ENCODE measurements at places on chromosomes 11 and 22.

DNA sequence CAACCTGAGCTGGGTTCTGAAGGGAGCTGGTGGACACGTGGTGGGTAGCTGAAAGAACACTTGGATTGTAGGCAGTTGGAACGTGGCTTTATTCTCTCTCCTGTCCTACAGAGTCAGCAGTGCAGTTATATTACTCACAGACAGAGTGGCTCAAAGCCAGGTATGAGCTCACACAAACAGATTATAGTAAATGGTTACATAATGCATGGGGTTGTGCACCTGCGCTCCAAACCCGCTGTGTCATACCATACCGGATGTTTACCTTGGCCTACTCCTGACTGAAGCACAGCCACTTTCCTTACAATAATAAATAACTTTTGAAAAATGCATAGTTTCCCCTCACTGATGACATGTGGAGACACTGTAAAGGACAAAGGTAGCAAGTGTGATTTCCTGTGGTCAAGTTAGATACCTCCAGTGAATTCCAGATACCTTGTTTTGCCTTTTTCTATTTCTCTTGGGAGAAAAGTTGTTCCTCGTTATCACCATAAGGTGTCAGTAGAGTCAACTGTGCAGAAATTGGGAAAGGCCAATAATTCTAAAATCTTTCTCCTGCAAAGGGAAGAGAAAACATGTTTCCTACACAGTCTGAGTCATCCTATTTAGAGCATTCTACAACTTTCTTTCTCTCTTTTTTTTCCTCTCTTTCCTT lies 13.5 kb downstream of the MS4A6A start:
- peak; percentile 83 for DNase-seq

- no peak for DNase-seq
These were observed 141.6 kb downstream of the ELP4 start for GRCh38 chr11:31651208-31651607.

GRCh38 chr11:128908391-128909246 lies 17.5 kb downstream of the KCNJ5 start:
- no peak for DNase-seq

DNA sequence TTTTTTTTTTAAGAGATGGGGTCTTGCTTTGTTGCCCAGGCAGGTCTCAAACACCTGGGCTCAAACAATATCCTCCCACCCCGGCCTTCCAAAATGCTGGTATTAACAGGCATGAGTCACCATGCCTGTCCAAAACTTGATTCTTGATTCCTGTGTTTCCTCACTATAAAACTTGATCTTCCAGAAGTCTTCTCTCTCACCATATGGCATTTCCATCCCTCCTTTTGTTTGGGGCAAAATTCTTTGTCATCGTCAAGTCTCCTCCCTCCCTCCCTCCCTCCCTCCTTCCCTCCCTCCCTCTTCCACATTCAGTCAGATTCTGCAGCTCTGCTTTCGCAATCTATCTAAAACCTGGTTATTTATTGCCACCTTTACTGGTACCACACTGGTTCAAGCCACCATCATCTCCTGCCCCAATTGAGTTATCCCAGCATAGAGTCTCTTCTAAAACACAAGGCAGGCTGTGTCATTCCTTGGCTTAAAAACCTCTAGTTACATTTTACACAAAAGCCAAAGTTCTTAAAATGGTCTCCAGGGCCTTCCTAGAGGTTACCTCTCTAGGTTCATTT lies 65.0 kb upstream of the HORMAD2 start:
- DNase-seq = no peak

GRCh38 chr11:112310419-112310818 lies 49.8 kb upstream of the PLET1 start:
- no peak for DNase-seq

GRCh38 chr11:33861386-33861785 lies 30.5 kb downstream of the LMO2 start:
- DNase-seq = no peak

GRCh38 chr11:119782739-119783072 lies 53.7 kb upstream of the NECTIN1 start:
- no peak for DNase-seq

DNA sequence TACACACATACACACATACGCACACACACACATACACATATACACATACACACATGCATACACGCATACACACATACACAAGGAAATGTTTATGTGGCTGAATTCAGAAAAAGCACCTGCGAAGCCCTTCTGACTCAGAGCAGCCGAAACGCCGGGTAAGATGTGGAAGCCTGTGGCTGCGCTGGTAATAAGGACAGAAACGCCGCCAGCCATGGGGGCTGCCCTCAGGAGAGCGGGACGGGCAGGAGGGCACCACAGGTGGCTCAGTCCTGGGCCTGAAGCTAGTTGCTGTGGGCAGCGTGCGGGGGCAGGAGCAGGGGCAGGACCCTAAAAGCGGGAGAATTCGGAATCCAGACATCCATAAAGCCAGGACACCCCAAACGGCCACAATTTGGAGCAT lies 378.3 kb downstream of the BRD1 start:
- no peak for DNase-seq

DNA sequence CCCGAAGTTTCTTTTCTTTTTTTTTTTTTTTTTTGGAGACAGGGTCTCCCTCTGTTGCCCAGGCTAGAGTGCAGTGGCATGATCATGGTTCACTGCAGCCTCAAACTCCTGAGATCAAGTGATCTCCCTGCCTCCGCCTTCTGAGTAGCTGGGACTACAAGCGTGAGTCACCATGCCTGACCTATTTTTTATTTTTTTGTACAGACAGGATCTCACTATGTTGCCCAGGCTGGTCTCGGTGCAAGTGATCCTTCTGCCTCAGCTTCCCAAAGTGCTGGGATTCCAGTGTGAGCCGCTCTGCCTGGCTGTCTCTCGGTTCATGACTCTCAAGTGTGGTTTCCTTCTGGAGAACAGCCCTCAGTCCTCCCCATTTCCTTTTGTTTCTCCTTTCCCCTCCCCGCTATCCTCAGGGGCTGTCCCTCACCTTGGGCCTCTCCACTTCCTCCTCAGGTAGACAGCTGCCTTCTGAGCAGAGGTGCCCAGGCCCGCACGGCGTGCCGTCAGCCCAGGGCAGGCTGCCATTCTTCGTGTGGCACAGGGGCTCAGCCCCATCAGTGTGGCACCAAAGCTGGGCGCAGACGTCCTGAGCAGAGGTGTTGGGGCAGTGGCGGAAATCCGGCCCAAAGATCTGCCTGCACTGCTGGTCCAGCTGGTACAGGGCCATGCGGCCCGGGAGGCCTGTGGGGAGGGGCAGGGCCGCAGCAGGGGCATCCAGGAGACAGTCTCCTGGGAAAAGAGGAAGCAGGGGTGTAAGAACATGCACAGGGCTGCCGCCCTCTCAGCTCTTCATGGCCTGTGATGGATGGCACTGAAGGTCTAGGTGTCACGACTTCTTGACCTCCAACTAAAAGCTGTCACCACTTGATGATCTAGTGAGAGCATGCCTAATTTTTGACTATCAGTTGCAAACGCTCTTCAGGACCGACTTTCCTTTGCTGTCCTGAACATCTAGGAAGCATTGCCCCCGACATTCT lies 14.0 kb downstream of the ADAMTS8 start:
- DNase-seq = no peak

DNA sequence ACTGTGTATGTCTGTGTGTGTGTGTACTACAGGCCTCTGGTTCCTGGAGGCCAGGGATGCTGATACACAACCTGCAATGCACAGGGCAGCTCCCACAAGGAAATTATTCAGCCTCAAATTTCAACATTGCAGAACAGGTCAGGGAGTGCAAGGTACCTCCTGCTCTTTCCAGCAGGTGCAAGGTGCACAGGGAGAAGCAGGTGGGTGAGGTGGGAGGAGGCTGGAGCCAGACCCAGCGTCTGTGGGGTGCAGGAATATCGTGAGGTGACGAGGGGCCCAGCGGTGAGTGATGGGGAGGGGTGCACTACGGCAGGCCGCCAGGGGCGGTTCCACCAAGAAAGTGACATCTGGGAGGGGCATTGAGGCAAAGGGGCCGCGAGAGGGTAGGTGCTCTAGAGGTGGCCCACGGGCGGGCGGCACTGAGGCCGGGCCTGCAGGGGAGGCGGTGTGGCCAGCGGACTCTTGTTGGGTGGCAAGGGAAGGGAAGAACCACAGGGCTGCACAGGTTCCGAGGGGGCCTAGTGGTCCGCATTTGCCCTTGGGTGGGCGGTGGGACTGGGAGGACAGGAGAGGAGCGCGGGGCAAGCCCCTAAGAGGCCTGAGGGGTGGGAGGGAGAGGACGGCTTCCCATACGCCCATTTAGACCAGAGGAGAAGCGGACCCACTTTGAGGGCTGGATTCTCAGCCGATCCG lies 21.6 kb downstream of the DGCR6L start:
- DNase-seq = no peak

DNA sequence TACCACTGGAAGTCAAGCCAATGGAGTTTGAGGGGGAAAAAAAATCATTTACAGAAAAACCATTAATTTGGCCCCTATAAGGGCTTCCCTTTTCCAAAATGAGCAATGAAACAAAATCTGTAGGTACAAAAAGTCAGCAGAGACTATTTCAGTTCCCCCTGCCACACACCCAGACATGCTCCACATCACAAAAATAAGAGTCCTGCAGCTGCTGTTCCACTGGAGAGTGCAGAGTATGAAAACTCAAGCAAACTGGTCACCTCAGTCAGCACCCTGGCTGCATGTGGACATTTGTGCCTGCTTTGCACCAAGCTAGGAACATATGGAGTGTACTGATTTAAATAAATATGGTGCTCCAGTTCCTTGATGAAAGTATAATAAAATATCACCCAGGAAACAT lies 15.1 kb downstream of the POU2AF1 start:
- no peak for DNase-seq

GRCh38 chr11:100546714-100547113 lies 140.4 kb upstream of the ARHGAP42 start:
- no peak for DNase-seq

GRCh38 chr22:49009359-49010063 lies 818.2 kb downstream of the BRD1 start:
- DNase-seq = no peak

GRCh38 chr11:77557553-77557952 lies 32.2 kb upstream of the AQP11 start:
- no peak for DNase-seq

- no peak for DNase-seq
These were observed 99.8 kb downstream of the CEP164 start for GRCh38 chr11:117427356-117427874.

DNA sequence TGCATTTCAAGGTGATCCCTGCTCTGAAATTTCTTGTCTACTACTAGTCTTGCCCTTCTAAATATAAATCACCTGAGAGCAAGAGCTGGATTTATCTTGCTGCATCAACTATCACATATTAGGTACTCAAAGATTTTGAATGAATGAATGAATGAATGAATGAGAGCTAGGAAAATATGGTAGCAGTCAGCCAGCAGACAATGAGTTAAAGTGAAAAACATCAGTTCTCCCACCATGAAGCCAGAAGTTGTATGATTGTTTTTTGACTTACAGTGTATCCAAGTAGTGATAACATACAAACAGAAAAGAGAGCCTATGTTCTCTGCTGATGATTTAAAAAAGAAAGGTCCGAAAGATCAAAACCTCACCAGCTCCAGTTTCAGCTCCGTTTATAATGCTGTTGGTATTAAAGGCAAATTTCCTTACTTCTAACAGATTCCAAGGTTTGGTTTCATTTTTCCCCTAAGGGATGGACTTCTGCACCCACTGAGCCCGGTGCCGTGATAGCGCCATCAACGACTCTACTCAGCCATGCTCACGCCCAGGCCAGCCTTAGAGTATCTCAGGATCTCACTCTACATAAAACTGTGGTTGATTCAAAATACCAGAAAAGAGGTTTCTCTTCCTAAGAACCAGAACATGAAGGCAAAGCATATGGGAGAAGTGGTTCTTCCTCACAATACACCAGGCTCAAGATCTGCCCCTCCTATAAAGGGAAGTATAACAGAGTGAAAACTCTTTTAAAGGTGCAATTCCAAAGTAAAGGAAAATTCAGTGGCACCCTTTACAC lies 92.0 kb downstream of the SGSM3 start:
- DNase-seq = no peak

DNA sequence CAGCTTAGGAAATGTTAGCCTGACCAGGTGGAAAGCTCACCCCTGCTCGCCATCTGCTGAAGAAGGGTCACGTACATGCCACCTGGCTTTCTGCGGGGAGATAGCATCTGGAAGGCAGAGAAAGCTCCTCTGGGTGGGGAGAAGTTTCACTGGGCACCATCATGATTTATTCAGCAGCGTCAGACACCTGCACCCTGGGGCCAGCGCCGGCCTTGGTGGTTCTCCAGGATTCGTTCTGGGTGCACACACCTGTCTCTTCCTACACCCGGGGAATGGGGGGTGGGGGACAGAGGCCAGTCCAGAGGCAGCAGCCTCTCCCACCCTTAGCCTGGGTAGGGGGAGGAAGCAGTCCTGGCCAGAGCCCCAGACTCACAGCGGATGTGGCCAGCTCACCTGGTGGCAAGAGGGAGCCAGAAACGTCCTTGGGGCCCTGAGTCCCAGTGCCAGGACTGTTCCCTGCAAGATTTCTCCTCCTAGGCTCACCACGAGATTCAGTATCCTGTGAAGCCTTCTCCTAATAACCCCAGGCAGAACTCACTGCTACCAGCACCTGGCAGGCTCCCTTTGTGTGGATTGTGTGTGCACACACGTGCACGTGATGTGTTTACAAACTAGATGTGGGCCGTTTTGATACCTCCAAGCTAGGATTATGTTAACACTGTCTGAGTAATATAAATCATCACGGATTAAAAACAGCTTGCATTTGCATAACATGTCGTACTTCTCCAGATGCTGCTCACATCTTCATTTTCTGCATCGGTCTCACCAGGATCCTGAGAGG lies 17.3 kb upstream of the RASD2 start:
- no peak for DNase-seq

DNA sequence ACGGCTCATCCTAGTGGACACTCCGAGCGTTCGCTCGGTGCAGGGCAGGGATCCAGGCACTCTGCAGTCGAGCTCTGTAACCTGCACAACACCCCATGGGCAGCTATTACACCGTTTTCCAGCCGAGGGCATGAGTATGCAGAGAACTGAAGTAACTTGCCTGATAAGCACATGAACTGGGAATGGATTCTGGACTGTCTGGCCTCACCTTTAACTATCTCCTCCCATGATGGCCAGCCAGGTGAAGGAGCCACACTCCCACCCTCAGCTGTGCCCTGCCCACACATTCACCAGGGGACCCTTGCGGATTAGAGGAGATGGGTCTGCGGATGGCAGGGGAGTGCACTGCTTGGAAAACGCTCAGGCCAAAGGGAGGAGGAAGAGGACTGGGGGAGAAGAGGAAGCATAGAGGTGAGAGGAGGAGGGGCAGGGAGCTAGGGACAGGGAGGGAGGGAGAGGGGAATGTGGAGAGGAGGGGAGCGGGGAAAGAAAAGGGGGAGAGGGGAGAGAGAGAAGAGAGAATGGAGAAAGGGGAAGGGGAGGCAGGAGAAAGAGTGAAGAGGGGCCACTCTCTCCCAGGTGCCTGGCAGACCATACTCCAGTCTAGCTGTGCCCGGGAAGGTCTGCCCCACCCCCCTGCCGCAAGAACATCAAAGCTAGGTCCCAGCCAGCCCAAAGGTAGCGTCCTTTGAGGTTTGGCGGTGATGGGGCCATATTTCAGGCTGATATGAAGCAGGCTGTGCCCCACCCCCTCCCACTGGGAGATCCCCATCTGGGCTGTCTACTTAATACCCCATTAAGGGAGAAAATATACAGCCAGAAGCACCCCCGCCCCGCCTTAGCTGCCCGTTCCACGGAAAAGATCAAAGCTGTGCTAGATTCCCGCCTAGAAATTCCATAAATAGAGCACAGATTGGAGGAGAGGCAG lies 33.2 kb upstream of the TCF20 start:
- DNase-seq = no peak

- DNase-seq = peak; percentile 73
These were observed 21.7 kb upstream of the PLAAT3 start for GRCh38 chr11:63635762-63636465.

- DNase-seq = no peak
These were observed 44.4 kb downstream of the NAT10 start for GRCh38 chr11:34149786-34150185.

All from COLO829 (cell line).